ENCODE measurements at places on chromosomes 13 and 19. TPM values are rescaled to one million over a fixed set of nuclear protein-coding genes. Genes with fewer than 3 reads are reported as not detected.

The GSX1 gene
- total RNA-seq, result not detected

The RAX2 gene
- not detected for total RNA-seq

The C3 gene
- total RNA-seq, result 2.5 TPM

The KLK8 gene
- total RNA-seq, result not detected

The PKN1 gene
- 278 TPM for total RNA-seq

The EPS8L1 gene
- 5.3 TPM for total RNA-seq

The CTXN1 gene
- 0.50 TPM for total RNA-seq

The UBE2L5 gene
- total RNA-seq, result not detected

The VSTM2B gene
- total RNA-seq, result not detected

The ACER1 gene
- not detected for total RNA-seq

The GTPBP3 gene
- total RNA-seq, result 39.1 TPM

The CEACAM18 gene
- not detected for total RNA-seq

The SOX21 gene
- not detected for total RNA-seq

The CGB8 gene
- total RNA-seq, result not detected

The LRG1 gene
- total RNA-seq, result 2.3 TPM

The OSCAR gene
- total RNA-seq, result 1.1 TPM

Data from activated T-cell treated with anti-CD3 and anti-CD28 coated beads, Interleukin-2, amount 50 U/mL, for 72 hours (primary cell).